Stimulated activated naive CD8-positive, alpha-beta T cell treated with anti-CD3 and anti-CD28 coated beads, Interleukin-15, Interleukin-2, amounts not matched to agents 100 U/mL and 50 U/mL, for 24 hours (primary cell): ENCODE measurements at places on chromosomes 11 and 22.

- DNase-seq, result no peak
These were observed 3.8 kb downstream of the DCPS start for GRCh38 chr11:126307706-126308105.

- no peak for DNase-seq
These were observed 7.3 kb upstream of the PKNOX2 start for GRCh38 chr11:125157118-125157733.

- DNase-seq, result no peak
These were observed 1.9 kb downstream of the MS4A10 start for GRCh38 chr11:60786811-60787567.

GRCh38 chr22:29306175-29306834, at the start of gene GAS2L1:
Gene GAS2L1, plus strand, starts transcription at chr22:29306650. Its CDS starts 1,456 bp downstream, at chr22:29308106.
- DNase-seq, result peak; percentile 70

GRCh38 chr11:127733552-127733951, 733.0 kb upstream of the KIRREL3 start:
- DNase-seq, result no peak
